ENCODE measurements at places on chromosomes 1 and 21. TPM values are rescaled to one million over a fixed set of nuclear protein-coding genes. Genes with fewer than 3 reads are reported as not detected.

Gene CMPK1
- total RNA-seq, result 59.1 TPM

Gene SEMA6C
- total RNA-seq, result 33.4 TPM

Gene CRYAA
- not detected for total RNA-seq

Gene NBPF15
- total RNA-seq, result 29.9 TPM

Gene PTCH2
- total RNA-seq, result 2.7 TPM

Gene VWA1
- total RNA-seq, result 32.9 TPM

Gene UMODL1
- 0.04 TPM for total RNA-seq

Gene GBP6
- total RNA-seq, result 0.04 TPM

Gene TDRD10
- 0.98 TPM for total RNA-seq

Gene KIF14
- 3.1 TPM for total RNA-seq

Gene LRRC38
- 11.9 TPM for total RNA-seq

Gene FAM177B
- 0.18 TPM for total RNA-seq

Gene DNAJC16
- 10.7 TPM for total RNA-seq

Gene OLFML3
- total RNA-seq, result 194 TPM

Gene HORMAD1
- 0.18 TPM for total RNA-seq

Gene OR6Y1
- not detected for total RNA-seq

Gene CFH
- 152 TPM for total RNA-seq

Gene CAPN2
- total RNA-seq, result 91.6 TPM

Gene CIART
- 2.2 TPM for total RNA-seq

- DNase-seq, result peak; percentile 70
Observed at GRCh38 chr1:55310505-55310971, 95.4 kb upstream of the USP24 start.

GRCh38 chr1:160420881-160421842, 20.8 kb downstream of the VANGL2 start:
- DNase-seq, result no peak

GRCh38 chr1:4053160-4053748, 153.2 kb upstream of the C1orf174 start:
- DNase-seq, result no peak

DNA sequence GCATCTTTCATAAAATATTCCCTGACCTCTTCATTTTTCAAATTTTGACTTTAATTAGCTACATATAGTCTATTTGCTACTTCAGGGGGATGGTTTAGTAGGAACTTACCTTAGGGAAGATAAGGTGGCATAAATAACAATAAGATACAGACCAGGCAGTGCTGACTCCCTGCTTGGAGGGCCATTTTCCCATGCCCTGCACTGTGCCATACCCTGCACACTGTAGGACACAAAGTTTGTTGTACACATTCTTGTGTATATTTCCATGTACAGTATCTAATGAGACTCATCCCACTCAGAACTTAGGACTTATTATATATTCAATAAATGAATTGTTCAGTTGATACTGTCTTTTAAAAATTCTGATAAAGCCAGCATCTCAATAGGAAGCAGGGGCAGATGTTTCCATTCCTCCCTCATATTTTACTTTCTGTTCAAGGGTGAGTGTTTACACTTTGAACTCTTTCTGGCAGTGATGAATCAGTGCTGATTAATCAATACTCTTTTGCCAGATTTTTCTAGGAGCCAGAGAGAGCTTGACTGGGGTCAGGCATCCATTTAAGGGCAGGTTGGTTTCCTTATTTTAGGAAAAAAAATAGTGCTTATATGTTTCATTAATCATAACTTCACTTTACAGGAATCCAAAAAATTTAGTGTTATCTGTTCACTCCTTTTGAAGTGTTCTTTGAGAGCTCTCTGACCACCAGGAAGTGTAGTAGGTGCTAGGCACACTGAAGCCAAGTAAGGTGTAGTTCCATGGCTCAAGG, 30.6 kb downstream of the MPZL1 start:
- no peak for DNase-seq

GRCh38 chr1:172004671-172005070, 163.4 kb downstream of the DNM3 start:
- no peak for DNase-seq

DNA sequence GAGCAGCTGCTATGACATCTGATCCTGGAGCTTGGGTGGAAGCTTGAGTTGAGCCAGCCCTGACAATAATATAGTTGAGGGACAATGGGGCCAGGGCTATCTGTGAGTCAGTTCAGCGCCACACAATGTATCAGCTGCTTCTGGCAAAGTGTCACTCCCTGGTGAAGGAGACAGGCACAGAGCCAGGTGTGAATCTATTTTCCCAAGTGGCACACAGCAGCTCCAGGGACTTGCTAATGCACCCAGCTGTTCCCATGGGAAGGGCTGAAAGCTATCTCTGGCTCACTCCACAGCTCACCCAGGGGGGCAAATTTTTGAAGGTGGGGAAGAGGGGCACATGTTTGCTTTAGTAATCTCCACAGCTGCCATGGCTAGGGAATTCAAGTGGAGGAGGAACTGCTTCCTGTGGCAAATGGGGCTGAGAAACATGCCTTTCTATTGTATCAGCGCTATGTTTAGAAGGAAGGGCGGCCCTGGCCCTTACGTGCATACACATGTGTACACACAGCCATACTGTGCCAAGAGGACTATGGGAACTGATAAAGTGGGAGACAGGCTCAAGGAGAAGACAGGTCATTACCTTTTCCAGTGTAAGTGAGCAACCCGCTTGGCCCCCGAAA, 2.2 kb downstream of the CYB5R1 start:
- DNase-seq, result peak; percentile 80

- DNase-seq, result no peak
Observed at GRCh38 chr1:159121526-159121925, 45.0 kb upstream of the AIM2 start.

DNA sequence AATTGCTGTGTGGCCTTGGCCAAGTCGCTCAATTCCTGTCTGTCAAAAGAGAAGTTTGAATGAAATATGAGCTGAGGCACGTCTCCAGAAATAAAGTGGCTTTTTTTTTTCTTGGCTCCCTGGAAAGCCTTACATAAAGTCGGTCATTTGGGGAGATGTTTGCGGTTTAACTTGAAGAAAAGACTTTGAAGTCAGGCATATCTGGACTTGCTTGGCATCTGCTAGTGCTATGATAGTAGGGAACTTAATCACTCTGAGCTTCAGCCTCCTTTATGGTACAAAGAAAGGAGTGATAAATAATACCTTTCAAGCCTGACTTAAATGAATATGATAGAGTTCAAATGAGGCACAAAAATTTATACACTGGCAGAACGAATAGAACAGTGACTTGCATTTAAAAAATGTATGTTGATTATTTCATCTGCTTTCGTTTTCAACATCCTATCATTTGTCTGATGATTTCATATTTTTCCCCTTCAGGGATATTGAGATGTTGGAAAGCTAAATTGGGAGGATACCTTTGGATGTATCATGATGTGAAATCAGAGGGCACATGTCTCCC, 60.2 kb downstream of the FASLG start:
- DNase-seq, result peak; percentile 22

DNA sequence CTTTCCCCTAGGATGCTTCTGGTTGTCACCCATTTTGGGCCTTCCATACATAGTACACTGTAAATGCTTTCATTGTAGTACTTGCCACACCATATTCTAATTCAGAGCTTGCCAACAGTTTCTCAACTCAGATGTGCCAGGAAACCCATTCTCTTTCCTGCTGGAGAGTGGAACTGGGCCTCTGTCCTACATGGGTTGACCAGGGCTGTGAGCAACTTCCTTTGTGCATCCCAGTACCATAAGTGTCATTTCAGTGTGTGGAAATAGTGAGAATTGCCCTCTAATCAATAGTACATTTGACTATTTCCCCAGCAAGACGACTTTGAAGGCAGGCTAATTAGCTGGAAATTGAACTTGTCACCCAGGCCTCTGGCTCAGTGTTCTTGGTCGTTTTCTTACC, 74.8 kb downstream of the MTR start:
- no peak for DNase-seq

DNA sequence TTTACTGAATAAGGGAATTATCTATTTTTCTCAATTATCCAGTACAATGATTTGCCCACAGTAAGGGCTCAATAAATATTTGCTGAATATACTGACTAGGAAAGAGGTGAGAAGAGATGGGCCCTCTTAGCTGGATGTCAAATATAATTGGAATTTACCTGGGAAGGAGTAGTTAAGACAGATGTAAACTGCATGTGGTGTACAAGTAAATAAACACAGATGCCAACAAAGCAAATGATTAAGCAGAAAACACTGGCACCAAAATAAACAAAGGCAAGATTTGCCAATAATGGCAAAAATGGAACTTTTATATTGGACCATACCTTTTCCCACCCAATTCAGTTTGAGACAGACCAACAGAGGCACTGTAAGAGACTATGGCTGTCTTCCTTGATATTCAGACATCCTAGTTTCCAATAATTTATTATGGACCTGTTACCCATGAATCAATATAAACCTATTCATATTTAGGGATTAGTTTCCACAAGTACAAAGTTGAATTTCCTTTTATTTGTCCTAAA, 7.4 kb downstream of the PNRC2 start:
- DNase-seq, result no peak

- DNase-seq, result peak; percentile 26
Observed at GRCh38 chr1:197327776-197328364, 59.8 kb downstream of the CRB1 start.

GRCh38 chr1:183070923-183071618, 47.9 kb downstream of the LAMC1 start:
- peak; percentile 93 for DNase-seq

- DNase-seq, result peak; percentile 47
Observed at GRCh38 chr1:59057796-59058195, 239.1 kb upstream of the FGGY start.

DNA sequence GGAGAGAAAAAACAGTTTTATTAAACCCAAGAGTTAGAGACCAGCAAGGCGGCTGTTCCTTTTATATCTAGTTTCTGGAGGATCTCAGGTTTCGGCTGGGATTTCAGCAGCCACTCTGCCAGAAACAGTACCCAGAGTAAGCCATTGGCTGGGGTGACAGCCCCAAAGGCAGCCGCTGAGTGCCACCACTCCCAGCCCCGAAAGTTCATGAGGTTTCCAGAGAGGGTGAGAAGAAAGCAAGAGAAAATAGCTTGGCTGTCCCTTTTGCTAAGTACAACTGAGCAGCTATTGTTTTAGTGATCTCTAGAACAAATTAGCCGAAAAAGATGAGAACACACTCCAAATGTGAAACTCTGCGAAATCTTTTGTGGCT, 1.2 kb downstream of the SH3BGR start:
- DNase-seq, result peak; percentile 56

- DNase-seq, result peak; percentile 37
Observed at GRCh38 chr21:32096411-32096810, 182.4 kb downstream of the MIS18A start.

DNA sequence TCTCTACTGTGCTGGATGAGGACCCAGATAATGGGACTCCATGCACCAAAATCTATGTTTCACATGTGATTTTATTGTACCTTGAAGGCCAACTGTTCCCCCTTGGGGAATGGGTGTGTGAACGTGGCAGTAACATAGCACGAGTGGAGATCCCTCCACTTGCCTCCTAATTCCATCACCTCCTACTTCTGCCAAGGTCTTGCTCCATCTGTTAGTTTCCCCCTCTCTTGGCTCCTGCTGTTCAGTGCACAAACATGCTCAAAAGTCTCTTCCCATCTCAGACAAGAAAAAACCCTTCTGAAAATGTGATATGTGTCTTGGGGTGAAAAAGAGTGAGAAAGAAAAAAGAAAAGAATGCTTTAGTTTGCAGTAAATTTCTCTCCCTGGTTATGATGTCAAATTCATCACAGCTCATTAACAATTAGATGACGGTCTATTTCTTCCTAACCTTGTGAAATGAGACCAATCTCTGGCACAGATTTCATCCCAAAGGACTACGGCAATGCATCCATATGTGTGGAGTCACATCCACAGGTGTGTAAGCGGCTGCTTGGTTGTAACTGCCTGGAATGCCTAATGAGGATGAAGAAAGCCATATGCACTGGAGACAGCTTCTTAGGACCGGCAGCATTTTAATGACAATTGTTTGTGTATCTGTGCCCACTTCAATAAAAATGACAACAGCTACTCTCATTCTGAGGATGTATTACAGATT, 79.3 kb upstream of the DIRAS3 start:
- no peak for DNase-seq

DNA sequence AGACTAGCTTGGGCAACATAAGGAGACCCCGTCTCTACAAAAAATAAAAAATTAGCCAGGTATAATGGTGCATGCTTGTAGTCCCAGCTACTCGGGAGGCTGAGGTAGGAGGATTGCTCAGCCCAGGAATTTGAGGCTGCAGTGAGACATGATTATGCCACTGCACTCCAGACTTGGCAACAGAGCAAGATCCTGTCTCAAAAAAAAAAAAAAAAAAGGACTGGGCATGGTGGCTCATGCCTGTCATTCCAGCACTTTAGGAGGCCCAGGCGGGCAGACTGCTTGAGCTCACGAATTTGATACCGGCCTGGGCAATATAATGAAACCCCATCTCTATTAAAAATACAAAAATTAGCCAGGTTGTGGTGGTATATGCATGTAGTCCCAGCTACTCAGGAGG, 47.3 kb upstream of the BCL10 start:
- DNase-seq, result no peak

DNA sequence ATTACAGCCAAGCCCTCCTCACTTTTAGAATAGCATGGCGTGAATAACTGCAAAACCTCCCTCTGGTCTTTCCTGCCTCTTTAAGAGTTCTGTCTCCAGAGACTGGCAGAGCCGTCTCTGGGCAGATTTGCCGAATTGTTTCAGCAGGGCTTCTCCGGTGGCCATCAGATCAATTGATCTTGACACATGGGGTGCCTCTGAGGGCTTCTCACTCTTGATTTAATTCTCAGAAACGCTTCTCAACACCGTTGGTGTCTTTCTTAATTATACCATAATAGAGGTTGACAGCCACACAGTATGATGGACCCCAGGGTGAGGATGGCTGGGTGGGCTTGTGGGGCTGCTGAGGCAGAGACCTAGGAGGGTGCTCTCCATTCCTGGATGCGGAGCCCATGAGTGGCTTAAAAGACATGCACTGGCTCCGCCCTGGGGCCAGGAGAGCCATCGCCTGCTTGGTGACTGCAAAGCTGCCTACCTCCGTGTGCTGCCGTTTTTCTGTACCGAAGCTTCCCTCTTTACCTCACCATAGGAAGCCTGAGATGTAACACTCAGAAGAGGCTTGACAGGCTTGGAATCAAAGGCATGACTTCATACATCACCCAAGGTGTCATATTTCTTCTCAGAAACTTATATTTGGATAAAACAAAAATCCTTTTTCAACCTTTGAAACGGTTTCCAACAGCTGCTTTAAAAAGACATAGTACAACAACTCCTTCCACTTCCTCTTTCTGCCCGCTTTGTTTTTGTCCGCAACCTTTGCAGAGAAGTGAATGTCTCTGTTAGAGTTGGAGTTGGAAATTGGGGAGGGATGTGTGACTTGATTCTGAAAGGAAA, 82.9 kb downstream of the GALNT2 start:
- DNase-seq, result peak; percentile 47

GRCh38 chr1:169765580-169766331, 29.0 kb downstream of the METTL18 start:
- no peak for DNase-seq

- no peak for DNase-seq
Observed at GRCh38 chr1:218485241-218485928, 140.2 kb downstream of the TGFB2 start.

DNA sequence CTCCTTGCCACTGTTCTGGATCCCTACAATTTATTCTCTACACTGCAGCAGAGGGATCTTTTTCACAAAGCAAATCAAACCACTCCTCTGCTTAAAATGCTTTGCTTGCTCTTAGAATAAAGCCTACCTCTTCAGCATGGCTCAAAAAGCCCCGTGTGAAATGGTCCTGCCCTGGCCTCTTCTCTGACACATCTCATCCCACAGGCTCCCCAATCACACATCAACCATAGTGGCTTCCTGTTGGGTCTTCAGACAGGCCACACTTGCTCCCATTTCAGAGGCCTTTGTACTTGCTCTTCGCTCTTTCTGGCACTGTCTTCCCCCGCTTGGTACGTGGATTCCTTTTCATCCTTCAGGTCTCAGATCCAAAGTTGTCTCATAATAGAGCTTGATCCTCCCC, 44.3 kb upstream of the PLXNA2 start:
- no peak for DNase-seq
